ENCODE measurements at places on chromosomes 7 and 10.

- no peak for DNase-seq
Observed at GRCh38 chr7:98178321-98178720, 32.9 kb upstream of the BHLHA15 start.

DNA sequence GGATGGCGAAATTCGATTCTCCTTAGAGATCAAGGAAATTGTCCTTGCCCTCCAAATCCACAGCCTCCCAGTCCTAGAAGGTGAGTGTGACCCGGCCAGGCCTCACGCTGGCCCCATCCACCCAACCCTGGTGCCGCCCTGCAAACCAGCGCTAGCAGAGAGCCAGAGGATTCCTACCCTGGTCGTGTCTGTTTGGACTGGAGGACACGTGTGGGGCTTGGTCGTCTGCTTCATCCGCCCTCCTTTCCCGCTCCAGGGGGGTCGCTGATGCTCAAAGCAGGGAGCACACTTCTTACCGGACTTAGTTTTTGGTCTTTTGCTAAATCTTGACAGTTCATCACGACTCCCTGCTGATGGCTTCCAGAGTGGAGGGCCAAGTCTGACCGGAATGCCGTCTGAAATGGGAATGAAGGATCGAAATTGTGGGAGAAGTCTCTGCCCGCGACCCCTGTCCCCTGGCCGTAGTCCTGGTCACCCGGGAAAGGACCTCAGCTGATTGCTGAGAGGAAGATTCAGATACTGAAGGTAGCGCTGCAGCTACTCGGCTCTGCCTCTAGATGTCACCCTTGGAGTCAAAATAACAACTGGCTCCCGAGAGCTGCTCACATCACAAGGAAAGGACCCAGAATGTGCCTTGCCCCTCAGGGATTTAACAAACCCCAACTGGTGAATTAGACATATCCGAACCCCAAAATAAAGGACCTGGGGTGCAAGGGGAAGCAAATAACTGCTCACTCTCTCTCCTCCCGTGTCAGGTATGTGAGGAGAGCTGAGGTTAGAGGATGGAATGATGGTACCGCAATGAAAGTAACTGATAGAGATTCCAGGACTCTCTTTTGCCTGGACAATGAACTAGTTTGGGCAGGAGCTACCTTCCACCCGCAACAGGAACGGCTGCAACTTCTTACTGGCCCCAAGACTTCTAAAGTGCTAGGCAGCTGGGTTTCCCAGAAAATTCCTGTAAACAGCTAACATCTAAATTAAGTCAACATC is 23.5 kb upstream of the ORC5 start:
- DNase-seq, result no peak

- DNase-seq, result no peak
Observed at GRCh38 chr7:74282748-74283459, 6.3 kb upstream of the CLIP2 start.

DNA sequence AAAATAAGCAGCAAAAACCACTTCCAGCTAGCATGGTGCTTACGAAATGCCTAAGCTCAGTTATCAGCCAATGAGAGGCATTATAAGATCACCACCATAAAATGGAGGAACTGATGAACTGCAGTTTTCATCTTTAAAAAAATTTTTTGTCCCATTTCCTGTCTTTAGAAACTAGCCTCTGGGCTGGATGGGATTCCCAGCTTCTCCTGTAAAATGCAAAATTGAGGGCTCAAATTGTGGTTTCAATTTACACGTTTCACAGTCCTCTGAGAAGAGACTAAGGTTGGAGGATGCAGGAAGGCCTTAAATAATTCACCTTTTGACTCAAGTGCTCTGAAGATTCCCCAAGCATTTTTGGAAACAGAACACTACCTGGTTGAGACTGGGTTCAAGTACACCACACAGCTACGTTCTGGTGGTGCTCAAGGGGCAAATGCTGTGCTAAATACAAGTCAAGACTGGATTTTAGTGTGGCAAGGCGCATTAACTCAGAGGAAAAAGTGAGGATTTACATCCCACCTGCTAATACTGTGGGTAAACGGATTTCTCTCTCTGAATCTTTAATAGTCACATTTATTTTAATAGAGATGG is 951 bp downstream of the ZNF25 start:
- DNase-seq, result no peak

DNA sequence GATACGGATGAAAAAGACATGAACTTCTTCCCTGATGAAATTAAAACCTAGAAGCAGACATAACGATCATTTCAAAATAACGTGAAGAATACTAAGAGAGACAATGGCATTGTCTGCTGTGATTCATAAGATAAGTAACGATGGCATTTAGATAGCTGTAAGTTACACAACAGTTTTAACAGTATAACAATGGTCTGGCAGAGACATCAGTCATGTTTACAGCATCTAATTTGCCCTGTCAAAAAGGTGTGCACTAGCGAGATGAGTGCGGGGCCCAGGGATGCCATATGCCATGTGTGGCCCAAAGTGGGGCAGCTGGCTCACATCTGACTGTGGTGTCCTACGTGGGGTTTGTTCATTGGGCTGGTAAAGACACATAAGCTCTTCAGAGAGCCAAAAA is 55.7 kb upstream of the RHEB start:
- no peak for DNase-seq

GRCh38 chr10:30847199-30847598 is 184.5 kb downstream of the ZNF438 start:
- no peak for DNase-seq

- no peak for DNase-seq
Observed at GRCh38 chr10:97898429-97898828, 48.8 kb downstream of the GOLGA7B start.

GRCh38 chr7:135147341-135147898 is 452 bp upstream of the TMEM140 start:
- DNase-seq, result no peak

GRCh38 chr10:29130190-29130673 is 158.6 kb upstream of the LYZL1 start:
- no peak for DNase-seq

DNA sequence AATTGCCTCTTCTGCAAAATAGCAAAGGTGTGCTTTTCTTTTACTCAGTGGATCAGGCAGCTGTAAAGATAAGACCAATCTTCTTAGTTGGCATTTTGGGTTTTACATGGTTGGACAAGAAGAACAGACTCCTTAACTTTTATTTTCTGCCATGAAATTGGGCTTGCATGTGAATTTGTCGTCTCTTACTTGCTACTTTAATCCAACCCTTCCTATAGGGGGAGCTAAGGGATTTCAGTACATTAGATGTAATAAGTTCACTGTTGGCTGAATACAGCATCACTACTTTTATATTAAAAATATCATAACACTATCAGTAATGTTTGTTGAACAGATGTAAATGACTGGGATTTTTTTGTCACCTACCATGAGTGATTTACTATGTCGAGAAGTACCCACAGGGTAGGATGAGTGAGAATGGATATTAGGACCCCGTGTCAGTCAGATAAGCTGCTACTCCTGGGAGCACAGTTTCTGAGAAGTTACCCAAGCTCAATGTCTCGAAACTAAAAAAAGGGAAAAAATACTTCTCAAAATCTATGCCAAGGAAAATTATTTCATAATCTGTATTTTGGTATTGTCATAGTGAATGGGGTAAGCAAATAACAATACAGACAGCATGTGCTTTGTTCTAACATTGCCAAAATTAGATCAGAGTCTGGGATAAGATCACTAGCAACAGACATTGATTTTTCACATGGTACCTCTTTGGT is 127.4 kb upstream of the AGR3 start:
- no peak for DNase-seq

DNA sequence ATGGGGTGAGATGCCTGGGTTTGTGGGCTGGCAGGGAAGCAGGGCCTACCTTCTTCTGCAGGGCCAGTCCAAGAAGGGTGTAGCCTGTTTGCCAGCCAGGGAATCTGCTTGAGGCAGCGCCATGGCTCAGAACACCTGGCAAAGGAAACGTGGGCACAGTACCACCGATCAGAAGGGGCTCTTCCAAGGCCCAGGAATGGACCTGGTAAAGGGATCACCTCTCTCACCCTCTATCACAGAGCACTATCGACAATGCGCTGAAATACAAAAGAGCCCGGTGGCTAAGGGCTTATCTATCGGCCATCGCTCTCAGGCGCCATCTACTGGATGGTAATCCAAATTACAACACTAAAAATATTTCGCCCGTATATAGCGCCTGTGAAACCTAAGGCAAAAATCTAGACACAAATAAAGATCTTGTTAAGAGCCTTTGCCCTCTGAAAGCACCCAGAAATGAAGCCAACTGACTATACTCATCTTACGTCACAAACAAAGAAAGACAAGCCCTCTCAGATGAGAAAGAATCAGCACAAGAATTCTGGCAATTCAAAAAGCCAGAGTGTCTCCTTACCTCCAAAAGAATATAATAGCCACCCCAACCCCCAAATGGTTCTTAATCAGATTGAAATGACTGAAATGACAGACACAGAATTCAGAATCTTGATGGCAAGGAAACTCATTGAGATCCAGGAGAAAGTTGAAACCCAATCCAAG is 217.8 kb upstream of the HPS1 start:
- DNase-seq, result no peak

DNA sequence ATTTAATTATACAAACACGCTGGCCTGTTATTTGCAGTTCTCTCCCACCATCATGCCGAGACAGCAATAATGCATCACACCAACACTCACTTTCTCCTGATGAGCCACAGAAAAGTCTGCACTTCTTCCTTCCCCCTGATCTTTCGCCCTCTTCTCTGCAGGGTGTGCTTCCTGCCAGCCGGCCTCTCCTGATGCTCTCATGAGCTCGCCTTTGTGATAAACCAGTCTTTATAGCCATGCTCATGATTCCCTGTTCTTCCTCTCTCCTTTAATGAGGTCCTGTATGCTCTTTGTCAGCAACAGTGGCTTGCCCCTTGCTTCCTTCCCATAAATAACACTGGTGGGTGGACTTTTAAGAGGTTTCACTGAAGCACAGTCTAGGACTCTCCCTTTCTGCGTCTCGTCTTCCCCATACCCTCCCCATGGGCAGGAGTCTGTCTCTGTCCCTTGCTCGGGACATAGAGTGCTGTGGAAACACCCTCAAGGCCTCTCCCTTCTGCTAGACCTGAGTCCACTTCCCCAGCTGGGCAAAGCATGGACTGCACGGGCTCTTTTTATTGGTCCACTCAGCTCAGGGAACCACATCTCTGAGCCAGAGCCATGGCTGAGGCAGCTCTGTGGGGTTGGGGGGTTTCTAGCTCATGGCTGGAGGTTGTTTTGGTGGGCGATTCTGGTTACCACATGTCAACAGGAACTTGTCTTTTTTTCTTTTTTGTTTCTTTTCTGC is 133.9 kb downstream of the C10orf105 start:
- DNase-seq, result no peak

DNA sequence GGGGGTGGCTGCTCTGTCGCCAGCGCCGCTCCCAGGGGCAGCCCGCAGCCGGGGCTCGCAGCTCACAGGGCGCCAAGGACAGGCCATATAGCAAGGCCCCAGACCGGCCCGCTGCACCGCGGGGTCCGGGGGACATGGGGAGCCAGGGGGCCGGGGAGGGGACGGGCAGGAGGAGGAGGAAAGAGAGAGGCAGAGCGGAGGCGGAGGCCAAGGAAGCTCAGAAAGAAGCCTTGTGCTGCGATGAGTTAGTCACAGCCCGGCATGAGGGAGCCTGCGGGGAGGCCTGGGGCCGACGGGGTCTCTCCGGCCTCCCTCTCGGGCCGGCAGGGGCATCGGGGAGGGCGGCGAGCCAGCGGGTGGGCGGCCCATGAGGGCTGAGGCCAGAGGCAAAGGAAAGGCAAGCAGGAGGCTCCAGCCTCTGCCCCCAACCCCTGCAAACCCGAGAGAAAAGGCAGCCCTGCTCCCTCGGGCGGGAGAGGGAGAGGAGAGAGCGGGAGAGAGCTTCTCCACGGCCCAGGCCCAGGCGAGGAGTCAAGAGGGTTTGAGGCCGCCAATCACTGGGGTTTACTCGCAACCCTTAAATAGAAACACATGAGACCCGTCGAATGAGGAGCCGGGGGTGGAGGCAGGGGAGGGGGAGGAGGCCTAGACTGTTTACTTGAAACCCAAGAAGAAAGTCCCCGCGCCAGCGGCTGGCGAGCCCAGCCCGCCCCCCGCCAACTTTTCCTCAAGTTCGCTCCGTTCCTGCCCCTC is 167.9 kb downstream of the NEURL1 start:
- no peak for DNase-seq

GRCh38 chr10:131725581-131726069 is 175.2 kb upstream of the PPP2R2D start:
- no peak for DNase-seq

GRCh38 chr10:70258216-70258615 is 25.0 kb upstream of the PPA1 start:
- no peak for DNase-seq
